ENCODE measurements at places on chromosomes 7 and 10.
A peak's percentile ranks its signal among the peaks of the same experiment; 100 is the strongest.

DNA sequence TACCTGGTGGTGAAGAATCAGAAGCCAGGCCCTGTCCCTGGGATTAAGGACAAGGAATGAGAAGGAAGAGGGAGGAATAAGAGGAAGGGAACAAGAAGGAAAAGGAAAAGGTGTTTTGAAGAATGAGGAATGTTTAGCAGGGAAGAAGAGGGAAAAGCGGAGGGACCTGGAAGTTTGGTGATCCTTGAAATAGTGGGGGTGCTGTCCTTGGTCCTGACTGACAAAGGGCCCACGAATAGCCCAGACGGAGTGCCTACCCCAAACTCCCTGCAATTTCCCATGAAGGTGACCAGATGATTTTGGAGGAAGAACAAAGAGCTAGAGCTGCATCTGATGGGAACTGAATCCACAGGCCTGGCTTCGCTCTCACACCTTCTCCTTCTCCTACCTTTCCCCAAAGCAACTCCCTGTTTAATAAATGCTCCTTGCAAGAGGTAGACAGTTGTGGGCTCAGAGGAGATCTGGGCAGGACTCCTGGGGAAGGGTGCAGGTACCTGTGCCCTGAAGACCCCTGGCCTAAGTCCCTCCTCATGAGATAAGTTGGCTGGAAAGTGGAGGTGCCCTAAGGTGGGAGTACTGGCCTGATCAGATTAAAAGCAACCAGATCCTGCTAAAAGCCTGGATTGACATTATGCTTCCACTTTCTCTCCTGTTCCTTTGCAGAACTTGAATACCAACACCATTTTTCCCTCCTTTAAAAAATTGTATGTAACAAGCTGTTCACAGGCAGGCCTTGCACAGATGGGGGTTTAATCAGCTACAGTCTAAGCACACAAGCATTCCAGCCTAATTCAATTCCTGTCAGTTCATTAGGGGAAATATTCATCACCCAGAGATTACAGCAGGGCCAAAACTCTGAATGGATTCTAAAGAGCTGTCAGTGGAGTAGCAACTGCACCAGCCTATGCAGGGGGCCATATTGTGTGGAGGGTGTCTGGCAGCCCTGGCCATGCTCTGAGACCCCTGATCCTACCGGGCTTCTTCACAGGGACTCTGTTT is 19.4 kb downstream of the KAZALD1 start:
- no peak for DNase-seq

DNA sequence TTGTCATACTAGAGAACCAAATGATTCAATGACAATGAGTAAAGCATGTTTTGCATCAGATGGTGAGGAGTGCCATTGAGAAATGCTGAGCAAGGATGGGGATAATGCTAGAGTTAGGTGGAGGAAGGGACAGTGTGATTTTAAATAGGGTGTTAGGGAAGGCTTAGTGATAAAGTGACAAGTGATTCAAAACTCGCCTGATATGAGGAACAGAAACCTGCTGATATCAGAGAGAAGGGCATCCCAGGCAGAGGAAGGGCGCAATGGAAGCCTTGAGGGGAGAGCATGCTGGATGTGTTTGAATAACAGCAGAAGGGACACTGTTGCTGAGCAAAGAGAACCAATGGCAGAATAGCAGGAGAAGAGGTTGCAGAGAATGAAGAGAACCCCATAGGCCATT is 196.2 kb downstream of the NRG3 start:
- DNase-seq, result no peak

DNA sequence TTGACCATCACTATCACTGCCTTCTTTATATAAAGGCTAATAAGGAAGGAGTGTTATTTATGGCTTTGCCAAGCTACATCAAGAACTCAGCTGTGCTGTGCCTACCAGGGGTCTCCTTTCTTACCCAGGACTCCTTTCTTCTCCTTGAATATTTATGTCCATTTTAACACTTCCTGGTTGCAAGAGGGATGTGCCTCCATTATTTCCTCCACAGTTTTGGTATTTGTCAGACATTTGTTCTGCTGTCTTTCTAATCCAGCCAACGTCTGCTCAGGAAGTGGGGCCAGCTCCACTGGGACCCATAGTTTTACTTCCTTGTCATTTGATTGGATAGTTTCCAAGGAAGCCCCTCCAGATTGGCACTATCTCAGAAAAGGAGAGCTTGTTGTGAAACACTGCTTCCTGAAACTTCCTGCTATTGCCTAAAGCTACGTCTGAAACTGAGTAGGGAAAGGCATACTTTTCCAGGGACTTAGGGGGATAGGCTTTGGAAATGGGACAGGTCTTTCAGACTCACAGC is 6.6 kb upstream of the STRIP2 start:
- DNase-seq, result no peak

- DNase-seq, result no peak
These were observed 87.8 kb upstream of the RHEB start for GRCh38 chr7:151607464-151607867.

DNA sequence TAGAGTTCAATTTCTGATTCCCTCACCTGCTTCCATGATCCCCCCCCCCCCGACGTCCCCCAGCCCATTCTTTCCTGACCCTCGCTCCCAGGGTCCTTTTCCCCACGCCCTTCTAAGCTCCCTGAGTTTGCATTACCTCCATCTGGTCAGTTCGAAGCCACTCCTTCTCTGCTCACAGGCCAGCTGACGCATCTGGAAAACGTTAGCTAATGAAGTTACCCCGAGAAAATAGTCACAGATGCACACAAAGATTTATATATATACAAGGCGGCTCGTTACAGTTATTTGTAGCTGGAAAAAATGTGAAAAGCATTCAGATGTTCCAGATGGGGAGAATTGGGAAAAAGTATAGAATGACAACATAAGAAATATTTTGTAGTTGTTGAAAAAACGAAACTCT is 630.0 kb upstream of the FOXK1 start:
- DNase-seq, result no peak

DNA sequence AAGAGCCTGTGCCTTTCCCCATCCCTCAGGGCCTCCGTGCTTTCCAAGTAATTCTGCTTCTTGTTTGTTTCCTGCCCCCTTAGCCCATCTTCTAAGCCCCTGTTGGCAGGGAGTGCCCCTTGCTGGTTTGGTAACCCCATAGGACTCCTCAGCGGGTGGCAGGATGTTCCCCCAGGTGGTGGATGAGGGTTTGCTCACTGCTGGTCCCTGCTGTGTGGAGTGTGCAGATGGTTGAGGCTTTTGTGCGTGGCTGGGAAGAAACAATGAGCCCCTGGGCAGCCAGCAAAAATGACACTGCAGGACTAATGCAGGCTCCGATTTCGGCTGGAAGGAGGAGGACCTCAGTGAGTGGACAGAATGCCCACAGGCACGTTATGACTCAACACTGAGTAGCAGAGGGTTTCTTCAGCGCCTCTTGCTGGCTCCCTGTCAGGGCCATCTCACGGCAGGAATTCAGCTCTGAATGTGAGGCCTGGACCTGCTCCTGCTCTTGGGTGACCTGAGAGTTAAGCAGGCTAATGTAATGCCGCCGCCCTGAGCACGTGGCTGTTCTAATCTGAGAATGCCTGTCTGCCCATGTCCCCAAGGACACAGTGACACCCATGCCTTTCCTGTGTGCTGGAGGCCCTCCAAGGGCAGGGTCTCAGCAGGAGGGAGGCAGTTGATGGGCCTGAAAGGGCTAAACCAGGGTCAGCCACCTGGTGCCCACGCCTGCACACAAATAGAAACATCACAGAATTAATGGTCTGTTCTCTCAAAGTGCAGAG is 16.6 kb downstream of the BAG3 start:
- no peak for DNase-seq

DNA sequence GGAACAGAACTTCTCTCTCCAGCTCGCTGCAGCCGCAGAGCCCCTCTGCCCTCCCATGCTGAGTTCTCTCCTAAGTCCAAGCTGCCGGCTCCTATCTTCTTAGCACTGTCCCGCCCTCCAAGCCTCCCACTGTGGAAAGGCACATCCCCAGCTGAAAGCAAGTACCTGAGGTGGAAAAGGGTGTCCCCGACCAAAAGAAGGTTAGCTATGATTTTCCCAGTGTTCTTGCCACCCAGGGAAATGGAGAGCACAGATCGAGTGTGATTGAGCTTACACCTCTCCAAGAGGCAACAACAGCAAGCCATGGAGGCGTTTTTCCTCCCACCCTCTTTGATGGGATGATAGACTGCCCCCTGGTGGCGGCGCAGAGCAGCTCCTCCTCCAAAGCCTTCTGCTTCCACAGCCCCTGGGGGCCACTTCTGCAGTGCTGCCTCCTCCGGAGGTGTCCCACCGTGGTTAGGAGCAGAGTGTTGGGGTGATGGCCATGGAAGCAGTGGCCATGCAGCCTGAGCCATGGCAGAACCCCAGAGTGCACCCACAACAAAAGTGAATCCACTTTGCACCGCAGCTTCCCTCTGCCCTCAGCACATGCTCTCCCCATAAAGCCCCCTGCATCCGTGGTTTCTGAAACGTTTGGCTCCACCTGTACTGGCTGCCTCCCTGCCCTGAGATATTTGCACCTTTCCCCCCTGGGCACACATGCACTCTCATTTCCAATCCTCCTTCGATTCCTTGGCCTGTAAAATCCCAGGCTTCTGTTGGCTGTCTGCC is 143.1 kb upstream of the STK17A start:
- peak; percentile 32 for DNase-seq

GRCh38 chr7:106864298-106865081 is 592 bp upstream of the PIK3CG start:
- no peak for DNase-seq

GRCh38 chr10:71323407-71323806 is 4.3 kb downstream of the SLC29A3 start:
- DNase-seq, result no peak

GRCh38 chr7:25788961-25789620 is 362.9 kb upstream of the NFE2L3 start:
- DNase-seq, result no peak
